ENCODE measurements at places on chromosomes 2 and 18.

- no peak for DNase-seq
Observed at GRCh38 chr18:31773774-31774476, 13.2 kb upstream of the SLC25A52 start.

DNA sequence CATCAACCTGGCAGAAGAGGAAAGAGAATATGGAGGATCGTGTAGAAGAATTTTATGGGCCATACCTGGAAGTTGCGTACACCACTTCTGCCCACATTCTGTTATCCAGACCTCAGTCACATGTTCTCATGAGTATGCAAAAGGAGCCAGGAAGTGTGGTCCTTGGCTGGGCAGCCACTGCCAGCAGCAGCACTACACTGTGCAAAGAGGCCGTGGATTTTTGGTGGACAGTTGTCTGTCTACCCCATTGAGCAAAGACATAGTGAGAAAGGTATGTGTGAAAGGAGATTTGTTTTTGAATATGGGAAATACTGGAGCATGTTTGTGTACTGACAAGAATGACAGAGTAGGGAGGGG lies 68.1 kb downstream of the SDC1 start:
- no peak for DNase-seq

DNA sequence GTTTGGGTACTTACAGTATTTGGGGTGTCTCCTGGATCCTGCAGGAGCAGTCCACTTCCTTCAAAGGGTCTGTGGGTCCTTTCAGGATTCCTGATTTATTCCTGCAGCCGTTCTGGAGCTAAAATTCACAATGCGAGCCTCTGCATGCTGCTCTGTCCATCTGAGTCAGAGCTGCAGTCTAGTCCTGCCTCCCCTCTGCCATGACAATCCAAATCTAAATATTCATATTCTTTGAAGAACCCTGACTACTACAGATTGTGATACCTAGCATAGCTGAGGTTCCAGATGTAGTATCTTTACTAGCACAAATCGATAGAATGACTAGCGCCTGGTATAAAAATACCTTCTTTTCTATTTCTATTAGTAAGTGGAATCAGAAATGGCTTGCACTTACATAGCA lies 31.3 kb upstream of the GAREM1 start:
- no peak for DNase-seq

- no peak for DNase-seq
Observed at GRCh38 chr18:48051945-48052840, 121.7 kb upstream of the SMAD2 start.

DNA sequence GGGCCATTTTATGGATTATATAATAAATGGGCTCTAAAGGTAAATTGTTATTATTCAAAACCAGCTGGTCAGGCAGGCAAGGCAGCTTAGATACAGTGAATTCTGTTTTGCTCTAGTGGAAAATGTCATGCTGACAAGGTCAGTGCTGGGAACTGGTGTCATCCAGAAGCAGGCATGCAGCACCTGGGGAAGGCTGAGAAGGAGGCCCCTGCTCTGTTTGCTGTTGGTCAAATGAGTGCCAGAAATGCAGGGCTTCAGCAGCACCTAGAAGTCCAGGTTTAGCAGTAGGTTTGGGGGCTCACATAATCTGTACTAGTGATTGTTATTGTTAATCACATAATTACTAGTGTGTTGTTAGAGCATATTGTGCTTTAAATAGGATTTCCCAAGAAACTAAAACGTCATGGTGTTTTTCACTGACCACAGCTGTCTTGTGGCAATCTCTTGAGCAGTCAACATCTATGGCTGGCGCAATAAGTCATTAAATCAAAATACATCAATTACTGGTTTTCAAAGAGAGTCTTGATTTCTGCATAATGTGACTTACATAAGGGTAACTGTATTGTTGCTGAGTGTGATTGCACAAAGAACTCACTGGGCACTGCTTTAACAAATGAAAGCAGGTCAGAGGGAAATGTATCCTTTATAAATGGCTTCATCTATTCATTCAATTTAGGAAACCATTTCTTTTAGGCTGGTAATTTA lies 99.1 kb downstream of the MYO3B start:
- no peak for DNase-seq

DNA sequence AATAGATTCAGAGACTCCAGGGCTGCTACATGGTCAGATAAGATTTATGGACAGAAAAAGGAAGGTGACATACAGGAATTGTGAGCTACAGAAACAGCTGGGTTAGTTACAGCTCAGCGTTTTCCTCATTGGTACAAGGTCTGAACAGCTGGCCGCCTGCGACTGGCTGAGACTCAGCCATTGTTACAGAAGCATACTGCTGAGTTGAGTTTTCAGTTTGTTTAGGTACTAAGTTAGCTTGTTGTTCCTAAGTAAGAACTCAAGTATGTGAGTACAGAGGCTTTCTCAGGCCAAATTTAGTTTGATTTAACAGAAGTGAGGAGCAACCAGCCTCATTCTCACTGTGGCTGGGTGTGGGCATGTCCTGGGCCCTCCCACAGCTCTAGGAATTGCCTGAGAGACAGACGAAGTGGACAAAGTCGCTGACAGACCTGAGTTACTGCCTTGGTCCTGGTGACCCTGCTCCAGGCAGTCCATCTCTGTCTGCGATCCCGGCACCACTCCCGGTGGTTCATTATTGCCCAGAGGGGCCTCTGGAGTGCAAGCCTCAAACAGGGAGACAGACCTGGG lies 27.8 kb upstream of the RHOB start:
- no peak for DNase-seq

- DNase-seq, result no peak
Observed at GRCh38 chr2:10863837-10864236, 47.9 kb upstream of the KCNF1 start.

DNA sequence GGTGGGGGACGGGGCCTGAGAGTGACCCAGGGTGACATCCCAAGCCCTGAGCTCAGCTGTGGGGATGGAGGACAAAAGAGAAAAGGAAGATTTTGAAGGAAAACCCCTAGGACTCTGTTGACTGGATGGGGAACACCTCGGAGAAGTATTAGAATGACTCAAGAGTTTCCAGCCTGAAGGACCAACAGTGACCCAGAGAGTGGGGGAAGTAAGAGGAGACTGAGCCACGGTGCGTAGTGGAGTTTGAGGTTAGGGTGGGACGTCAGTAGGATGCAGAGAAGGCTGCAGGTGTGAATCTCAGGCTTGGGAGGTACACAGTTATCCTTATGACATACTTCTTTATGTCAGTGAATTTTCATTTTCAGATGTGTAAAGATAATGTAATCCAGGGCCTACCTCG lies 119.5 kb downstream of the NCK2 start:
- DNase-seq, result no peak

DNA sequence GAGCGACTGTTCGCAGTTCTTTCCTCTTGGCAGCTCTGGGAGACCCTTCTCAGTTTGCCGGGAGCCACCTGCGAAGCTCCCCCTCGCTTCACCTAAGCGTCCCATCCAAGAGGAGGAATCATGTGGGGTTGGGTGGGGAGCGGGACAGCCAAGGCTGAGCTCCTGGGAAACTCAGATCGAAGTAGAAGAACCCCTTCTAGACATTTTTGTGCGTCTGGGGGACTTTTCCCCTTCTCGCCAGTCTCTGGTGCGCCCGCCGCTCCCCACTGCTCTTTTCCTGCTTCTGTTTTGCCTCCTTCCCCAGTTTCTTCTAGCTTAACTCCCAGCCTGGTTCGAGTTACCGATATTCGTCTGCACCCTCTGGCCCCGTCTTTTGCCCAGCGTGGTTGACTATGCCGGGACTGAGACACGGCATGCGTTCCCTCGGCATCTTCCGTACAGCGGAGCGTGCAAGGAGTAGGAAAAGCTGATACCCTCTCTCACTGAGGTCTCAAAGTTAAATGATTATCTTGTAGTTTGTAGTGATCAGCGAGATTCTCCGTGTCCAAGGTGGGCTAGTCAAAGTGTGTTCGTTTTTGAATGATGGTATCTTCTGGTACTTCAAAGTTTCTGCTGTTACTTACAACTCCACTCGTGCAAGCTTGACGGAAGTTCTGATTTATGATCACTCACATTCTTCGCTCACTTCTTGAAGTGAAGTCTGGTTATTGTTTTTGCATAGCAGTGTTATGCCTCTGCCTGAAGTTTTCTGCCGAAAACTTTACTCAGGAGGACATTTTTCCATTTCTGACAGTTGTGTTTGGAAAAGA lies 664 bp downstream of the CAMKMT start:
- peak; percentile 6 for DNase-seq

- no peak for DNase-seq
Observed at GRCh38 chr2:29480426-29480825, 365.2 kb downstream of the CLIP4 start.

DNA sequence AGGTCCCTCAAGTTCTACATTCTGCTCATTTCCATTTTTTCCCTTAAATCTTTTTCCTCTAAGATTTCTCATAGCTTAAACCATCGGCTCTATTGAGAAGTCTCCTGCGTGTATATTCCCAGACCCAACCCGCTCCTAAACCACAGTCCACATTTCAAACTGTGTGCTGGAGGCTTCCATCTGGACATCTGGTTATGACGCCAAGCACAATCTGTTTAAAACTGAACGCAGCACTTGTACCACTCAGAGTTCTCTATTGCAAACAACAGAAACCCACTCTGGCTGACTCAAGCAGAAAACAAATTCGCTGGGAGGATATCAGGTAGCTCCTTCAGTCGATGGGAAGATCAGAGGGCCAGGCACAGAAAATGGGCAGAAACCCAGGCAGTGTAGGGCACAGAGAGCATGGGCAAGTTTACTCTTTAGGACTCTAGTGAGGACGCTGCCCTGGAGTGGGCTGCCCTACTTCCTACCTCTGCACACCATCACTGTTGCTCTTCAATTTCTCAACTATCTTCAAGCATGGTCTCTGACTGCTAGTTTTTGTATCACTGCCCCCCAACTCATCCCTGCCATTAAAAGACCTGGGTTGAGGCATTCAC lies 5.6 kb upstream of the EML4 start:
- DNase-seq, result no peak

- DNase-seq, result no peak
Observed at GRCh38 chr2:233422050-233422639, 67.9 kb downstream of the DGKD start.

DNA sequence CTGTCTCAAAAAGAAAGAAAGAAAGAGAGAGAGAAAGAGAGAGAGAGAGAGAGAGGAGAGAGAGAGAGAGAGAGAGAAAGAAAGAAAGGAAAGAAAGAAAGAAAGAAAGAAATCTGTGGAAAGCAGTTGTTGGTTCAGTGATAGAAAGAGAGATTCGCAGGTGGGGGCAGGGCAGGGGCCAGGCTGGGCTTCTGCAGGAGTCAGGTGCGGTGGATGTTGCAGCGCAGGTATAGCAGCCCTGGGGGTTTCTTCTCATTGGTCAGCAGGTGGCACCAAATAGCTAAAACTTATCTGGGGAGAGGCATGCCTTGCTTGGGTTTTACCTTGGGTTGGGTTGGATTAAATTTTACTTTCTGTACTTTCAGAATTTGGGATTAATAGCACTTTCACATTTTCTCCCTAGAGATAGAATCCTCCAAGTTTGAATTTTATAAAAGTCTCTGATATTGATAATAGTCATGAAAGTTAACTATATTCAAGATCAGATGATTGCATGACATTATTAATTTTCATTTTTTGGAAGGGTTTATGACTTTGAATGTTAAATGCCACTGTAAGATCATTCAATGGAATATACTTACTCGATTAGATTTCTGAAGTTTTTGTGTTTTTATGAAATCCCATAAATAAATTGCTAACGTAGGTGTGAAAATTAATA lies 66.6 kb downstream of the SPTBN1 start:
- peak; percentile 55 for DNase-seq

- no peak for DNase-seq
Observed at GRCh38 chr18:28728891-28729290, 552.0 kb upstream of the CDH2 start.

GRCh38 chr2:31933066-31933465 lies 77.7 kb downstream of the MEMO1 start:
- DNase-seq, result no peak

- no peak for DNase-seq
Observed at GRCh38 chr18:45103319-45104048, 422.8 kb downstream of the SETBP1 start.

DNA sequence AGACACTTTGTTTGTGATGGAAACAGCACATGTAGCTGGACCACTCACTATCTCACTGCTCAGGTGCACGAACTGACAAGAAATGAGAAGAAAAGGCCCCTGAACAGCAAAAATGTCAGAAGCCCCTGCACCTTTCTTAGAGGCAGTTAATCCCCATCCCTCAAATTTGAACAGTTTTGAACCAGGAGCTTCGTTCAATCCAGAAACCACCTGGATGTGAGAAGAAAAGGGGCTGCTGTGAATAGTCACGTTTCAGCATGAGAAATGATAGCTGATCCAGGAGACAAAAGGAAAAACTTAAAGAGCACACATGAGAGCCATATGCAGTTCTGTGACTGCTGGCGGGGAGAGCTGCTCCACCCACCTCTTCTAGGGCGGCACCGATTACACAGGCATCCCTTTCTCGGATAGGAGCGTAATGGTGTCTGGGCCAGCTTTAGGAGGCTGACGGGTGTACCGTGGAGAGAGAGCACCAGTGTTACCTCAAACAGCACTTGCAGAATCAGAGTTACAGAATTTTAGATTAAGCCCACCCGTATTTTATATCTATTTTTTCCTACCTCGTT lies 117.0 kb upstream of the EML6 start:
- peak; percentile 34 for DNase-seq

GRCh38 chr2:182321096-182321495 lies 105.7 kb downstream of the PDE1A start:
- no peak for DNase-seq

- no peak for DNase-seq
Observed at GRCh38 chr2:220226076-220226475, 598.6 kb downstream of the SLC4A3 start.

GRCh38 chr2:109531896-109532727 lies 81.7 kb downstream of the SEPTIN10 start:
- no peak for DNase-seq

DNA sequence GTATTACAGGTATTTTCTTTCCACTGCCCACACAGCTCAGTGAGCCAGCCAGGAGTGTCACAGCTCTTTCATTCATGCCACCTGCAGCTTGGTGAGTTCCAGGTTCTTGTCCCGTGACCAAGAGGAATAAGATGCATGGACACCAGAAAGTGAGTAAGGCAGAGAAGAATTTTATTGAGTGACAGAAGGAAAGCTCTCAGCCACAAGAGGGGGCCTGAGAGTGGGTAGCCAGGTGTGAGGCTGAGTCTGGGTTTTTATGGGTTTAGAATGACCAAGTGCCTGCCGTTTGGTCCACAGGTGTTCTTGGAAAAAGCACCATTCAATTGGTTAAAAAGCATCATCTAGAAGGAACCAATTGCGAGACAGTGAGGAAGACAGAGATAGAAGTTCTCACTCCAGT lies 1097.1 kb upstream of the SLC39A10 start:
- DNase-seq, result no peak

DNA sequence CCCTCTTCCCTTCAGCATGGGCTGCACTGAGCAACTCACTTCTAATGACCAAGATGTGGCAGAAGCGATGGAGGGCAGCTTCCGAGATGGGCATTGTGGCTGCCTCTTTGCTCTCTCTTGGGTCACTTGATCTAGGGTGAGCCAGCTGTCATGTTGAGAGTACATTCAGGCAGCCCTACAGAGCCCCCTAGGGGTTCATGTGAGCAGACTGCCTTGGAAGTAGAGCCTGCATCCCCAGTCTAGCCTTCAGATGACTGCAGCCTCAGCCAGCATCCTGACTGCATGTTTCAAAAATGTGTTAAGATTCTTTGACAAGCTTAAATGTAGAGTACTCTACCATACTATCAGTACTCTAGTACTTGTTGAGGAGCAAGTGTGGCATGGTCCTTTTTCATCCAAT lies 143.9 kb downstream of the NCK2 start:
- no peak for DNase-seq

- DNase-seq, result no peak
Observed at GRCh38 chr2:56197816-56198215, 14.0 kb downstream of the CCDC85A start.

GRCh38 chr2:46252891-46253659 lies 44.1 kb upstream of the EPAS1 start:
- no peak for DNase-seq

GRCh38 chr2:239162976-239163687 lies 237.7 kb downstream of the HDAC4 start:
- no peak for DNase-seq
